GF-D8 (cell line): ENCODE measurements at places on chromosomes 12 and 14.

GRCh38 chr12:115338566-115339294 is 654.8 kb upstream of the TBX3 start:
- no peak for DNase-seq

DNA sequence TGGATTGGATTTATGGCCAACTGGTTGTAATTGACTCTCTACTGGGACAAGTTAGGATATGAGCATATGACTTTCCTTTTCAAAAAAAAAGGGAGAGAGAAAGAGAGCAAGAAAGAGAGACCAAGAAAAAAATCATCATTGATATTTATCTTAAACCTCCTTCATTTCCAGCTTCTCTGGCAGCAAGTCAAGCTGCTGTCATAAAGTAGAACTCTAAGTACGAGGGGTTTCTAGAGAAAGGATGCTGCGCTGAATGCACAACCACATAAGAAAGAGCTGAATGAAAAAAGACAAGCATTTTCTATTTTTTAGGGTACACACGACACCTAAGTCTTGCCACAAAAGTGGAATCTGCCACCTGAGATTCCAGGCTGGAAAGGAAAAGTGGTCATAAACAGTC is 182.6 kb downstream of the SLC25A21 start:
- no peak for DNase-seq

GRCh38 chr12:13042666-13043230 is 1.4 kb upstream of the FAM234B start:
- DNase-seq: no peak

DNA sequence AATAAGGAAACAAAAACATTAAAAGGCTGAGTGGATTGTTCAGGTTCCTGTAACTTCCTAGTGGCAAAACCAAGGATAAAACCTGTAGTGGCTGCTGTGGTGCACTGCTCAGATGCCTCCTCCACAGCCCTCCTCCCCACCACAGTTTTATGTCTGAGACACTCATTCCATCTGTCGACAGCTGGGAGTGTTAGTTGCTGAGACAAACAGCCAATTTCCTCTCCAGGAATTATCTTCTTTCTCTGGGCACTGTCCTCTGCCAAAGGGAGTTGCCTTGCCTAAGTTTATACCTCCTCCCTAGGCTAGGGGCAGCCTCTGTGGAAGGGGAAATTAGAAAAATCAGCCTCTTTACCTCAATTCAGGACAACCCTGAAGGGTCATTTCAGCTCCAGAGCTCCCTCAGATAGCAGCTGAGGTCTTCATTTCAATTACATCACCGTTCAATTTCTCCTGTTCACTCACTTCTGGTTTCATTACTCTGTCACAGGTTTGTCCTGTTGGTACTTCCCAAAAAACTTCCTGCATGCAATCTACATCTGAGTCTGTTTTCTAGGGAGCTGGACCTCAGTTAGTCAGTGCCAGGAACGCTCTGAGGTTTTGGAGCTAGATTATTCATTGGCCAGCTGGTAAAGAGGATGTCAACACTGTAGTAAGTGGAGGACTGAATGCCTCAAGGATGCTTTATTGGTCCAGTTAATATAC is 74.9 kb upstream of the ATP2B1 start:
- no peak for DNase-seq

DNA sequence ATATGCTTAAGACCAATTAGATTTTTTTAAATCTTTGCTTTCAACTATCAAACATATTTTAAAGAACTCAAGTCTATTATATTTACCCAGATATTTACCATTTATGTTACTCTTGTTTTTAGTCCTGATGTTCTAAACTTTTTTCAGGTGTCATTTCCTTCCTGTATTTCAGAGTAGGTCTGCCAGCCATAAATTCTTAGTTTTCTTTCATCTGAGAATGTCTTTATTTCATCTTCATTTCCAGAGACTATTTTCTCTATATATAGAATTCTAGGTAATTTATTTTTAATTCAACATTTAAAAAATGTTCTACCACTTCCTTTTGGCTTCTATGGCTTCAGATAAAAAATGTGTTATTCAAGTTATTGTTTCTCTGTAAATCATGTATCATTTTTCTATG is 218.2 kb upstream of the AMIGO2 start:
- DNase-seq: no peak

- DNase-seq: no peak
These were observed 312.9 kb downstream of the ITPR2 start for GRCh38 chr12:26520109-26520508.
